ENCODE measurements at places on chromosomes 12 and 14. TPM values are rescaled to one million over a fixed set of nuclear protein-coding genes. Genes with fewer than 3 reads are reported as not detected.

Gene DDX24
- 55.1 TPM for total RNA-seq

Gene PRPH
- 9.1 TPM for total RNA-seq

Gene CYP46A1
- 2.7 TPM for total RNA-seq

Gene LBHD2
- not detected for total RNA-seq

Gene CARMIL3
- total RNA-seq: 1.5 TPM

Gene CCT2
- total RNA-seq: 206 TPM

Gene SELPLG
- 3.6 TPM for total RNA-seq

Gene ISM2
- not detected for total RNA-seq

- DNase-seq: no peak
Measured at GRCh38 chr12:52836491-52837412, 2.6 kb upstream of the KRT79 start.

GRCh38 chr12:87866578-87867292 lies 162.5 kb downstream of the C12orf50 start:
- no peak for DNase-seq

GRCh38 chr12:122276242-122276641 lies 9.9 kb upstream of the VPS33A start:
- DNase-seq: no peak

- DNase-seq: no peak
Measured at GRCh38 chr14:51650716-51651387, 858 bp upstream of the FRMD6 start.

- no peak for DNase-seq
Measured at GRCh38 chr14:39617537-39617936, 185.3 kb upstream of the FBXO33 start.

- DNase-seq: no peak
Measured at GRCh38 chr12:3483089-3483488, 7.9 kb upstream of the PRMT8 start.

DNA sequence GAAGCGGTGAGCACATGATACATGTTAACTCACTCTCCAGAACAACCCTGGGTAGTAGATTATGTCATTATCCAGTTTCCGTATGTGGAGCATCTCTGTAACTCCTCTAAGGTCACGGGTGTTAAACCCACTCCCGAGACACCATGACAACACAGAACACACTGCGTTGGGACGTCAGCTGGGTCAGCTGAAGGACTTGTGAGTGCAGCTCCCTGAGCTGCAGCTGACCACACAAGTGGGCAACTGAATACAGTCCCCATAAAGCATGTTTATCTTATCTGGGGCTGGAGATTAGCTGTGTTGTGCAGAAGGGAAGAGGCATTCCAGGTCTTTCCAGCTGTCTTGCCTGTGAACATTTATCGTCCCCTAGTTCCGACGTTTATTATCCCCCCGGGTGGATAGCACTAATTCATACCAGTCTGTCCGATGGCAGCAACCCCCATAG lies 211.5 kb downstream of the CHST11 start:
- no peak for DNase-seq

- DNase-seq: no peak
Measured at GRCh38 chr14:27366596-27366995, 768.8 kb upstream of the NOVA1 start.

DNA sequence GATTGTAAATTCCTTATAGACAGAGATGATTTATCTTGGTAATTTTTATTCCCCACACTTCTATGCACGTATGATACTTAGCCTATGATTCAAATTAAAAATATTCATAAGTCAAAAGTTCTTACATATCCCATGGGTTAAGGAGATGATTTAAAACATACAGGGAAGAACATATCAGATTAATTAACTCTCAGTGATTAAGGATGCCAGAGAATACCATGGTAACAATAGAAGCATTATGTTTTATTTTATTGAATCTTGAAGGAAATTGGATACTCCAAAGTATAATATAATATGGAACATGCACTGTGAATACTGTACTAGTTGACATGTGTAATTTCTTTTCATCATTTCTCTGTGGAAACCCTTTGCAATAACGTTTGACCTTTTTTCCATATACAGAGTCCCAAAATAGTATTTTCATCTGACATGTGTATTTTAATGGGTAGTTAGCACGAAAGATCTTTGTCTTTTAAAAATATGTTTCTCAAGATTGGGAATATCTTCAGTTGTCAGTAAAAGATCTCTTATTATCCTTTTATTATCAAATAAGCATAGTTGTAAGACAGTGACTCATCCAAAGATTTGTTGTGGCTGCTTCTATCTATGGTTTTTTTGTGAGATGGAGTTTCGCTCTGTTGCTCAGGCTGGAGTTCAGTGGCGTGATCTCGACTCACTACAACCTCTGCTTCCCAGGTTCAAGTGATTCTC lies 166.7 kb downstream of the RAD51B start:
- DNase-seq: no peak

- DNase-seq: no peak
Measured at GRCh38 chr12:10130042-10130441, at the start of gene CLEC7A. Gene CLEC7A (minus strand): TSS chr12:10130199. CDS start chr12:10130082, 117 bp downstream.

DNA sequence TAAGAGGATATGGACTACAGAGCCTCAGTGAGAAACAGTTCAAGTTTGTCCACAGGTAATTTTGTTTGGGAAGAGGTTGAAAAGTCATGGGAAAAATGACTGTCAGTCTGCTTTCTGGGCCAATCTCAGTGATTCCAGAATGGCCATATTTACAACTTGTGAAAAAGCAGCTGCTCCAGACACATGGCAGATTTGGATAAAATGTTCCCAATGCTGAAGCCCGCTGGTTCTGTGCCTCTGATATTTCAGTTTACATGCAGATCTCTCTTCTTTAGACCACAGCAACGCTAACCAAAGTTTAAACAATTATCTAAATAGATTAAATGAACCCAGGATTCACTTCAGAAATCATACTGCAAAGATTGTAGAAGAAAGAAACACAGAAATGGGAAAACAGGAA lies 222.8 kb downstream of the SOX5 start:
- no peak for DNase-seq

DNA sequence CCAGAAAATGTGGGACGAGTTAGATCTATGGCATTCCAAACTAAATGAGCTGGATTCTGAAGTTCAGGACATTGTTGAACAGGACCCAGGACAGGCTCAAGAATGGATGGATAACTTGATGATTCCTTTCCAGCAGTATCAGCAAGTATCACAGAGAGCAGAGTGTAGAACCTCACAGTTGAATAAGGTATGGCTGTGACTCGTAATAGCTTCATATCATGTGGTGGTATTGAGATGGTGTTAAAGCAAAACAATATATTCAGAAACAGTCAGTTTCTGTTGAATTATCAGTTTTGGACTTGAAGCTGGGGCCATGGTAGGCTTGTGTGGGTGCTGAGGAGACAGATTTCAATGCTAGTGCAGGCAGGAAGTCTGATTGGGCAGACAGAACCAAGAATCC lies 213.7 kb downstream of the ESR2 start:
- no peak for DNase-seq

DNA sequence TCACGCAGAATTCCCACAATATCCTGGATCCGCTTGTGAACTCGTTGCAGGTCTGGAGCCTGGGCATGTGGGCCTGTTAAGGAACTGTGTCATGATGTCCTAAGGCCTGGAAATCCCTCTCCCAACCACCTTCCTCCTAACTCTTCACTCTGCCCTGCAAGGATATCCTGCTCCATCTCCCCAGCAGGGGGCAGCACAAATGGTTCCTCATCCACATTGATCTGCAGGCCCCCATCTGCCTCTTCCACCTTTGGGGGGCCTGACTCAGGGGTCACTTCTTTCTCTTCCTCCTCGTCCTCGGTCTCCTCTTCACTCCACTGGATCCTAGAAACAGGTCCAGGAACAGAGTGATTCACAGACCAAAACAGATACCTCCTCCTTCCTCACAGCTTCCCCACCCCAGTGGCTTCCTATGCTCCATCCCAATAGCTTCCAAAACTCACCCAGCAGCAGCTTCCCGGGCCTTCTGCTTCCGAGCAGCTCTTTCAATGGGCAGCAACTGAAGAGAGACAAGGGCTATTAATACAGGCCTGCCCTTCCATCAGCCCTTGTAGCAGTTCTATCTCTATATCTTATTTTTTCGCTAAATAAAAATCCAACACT lies 4.5 kb downstream of the NOP2 start:
- DNase-seq: no peak

DNA sequence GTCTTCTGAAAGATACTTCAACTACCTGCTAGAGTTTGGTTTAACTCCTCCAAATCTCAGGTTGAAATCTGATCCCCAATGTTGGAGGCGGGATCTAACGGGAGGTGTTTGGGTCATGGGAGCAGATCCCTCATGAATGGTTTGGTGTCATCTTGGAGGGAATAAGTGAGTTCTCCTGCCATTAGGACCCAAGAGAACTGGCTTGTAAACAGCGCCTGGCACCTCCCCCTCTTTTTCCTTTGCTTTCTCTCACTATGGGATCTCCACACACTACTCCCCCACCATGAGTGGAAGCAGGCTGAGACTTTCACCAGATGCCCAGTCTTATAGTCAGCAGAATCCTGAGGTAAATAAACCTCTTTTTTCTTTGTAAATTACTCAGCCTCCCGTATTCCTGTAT lies 2.5 kb downstream of the CNIH1 start:
- no peak for DNase-seq

- DNase-seq: no peak
Measured at GRCh38 chr14:92573761-92574498, 60.3 kb downstream of the RIN3 start.

DNA sequence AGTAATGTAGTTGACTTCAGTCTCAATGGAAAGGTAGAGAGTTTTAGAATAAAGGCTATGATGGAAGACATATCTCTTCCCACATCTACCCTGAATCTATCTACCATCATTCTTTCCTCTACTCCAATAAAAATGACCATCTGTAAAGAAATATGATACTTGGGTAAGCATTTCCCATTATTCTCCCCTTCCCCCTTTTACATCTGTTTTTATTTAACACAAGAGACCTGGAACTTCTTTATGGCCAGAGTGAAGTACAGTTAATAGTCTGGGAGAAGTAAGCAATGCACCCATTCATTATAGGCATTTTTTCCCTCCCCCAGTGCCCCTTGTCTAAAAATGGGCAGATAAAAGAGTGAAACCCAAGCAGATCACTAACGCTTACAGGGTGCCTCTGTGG lies 6.5 kb downstream of the TPH2 start:
- DNase-seq: no peak
